ENCODE measurements at places on chromosomes 7 and 10.

- DNase-seq, result no peak
These were observed 22.2 kb downstream of the RGS10 start for GRCh38 chr10:119520283-119520682.

DNA sequence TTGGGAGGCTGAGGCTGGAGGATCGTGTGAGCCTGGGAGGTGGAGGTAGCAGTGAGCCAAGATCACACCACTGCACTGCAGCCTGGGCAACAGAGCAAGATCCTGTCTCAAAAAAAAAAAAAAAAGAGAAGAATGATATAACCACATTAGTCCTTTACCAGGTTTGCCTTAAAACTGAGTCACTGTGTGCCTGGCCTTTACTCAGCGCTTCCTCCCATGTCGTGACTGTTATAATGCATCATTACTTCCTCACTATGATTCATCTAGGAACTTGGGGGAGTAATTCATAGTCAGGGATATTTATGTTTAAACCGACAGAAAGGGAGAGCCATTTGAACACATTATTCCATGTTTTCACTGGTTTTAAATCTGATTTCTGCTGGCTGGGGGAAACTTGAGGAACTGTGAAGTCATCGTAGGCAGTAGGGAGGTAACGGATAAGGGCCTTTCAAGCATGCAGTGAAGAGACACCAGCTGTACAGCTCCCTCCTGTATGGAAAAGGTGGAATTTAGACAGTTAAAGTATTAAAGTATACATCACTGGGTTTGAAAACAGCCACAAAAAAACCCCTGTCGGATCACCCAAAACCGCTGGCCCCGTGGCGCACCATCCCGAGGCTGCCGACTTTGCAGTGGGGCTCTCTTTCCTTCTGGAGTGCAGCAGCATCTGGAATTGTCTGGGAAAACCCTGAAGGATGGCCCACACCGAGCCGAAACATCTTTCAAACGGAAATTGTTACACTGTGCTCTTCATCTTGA lies 119.8 kb downstream of the NKX6-2 start:
- DNase-seq, result no peak

GRCh38 chr7:95592570-95592969 lies 3.7 kb downstream of the PDK4 start:
- DNase-seq, result no peak

GRCh38 chr7:36651404-36651803 lies 72.9 kb downstream of the AOAH start:
- no peak for DNase-seq

DNA sequence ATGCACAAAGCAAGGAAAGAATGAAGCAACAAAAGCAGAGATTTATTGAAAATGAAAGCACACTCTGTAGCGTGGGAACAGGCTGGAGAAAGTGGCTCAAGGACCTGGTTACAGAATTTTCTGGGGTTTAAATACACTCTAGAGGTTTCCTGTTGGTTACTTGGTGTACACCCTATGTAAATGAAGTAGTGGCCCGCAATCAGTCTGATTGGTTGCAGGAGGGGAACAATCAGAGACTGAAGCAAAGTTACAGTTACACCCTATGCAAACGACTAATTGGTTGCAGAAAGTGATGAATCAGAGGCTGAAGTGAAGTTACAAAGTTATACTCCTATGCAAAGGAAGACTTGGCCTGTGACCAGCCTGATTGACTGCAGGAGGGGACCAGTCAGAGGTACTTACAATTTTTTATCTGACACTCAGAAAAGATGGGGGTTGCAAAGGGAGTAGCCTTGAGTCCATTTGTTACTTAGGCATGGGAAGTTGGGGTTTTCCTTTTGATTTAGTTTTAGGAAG lies 3.6 kb upstream of the MTPN start:
- no peak for DNase-seq

- no peak for DNase-seq
These were observed 27.1 kb upstream of the CD36 start for GRCh38 chr7:80611353-80611752.

DNA sequence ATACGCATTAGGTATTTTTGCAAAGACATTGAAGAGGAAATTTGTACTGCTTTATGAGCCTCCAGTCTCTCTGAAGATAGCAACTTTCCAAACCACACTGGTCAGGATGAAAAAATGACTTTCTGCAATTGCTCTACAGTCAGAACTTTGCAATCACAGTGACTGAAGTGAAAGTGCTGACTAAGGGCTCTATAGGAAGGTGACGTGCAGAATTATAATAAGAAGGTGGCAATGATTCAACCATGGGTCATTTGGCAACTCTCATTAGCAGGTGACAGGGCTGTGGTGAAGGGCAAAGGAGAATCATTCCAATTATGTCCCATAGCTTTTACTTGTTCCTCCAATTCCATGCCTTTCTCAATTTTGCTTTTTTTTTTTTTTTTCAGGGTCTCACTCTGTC lies 311.0 kb downstream of the ANKRD30A start:
- no peak for DNase-seq

- no peak for DNase-seq
These were observed 61.0 kb upstream of the MKI67 start for GRCh38 chr10:128186959-128187787.

- DNase-seq, result no peak
These were observed 98.7 kb downstream of the PROSER2 start for GRCh38 chr10:11921800-11922392.

DNA sequence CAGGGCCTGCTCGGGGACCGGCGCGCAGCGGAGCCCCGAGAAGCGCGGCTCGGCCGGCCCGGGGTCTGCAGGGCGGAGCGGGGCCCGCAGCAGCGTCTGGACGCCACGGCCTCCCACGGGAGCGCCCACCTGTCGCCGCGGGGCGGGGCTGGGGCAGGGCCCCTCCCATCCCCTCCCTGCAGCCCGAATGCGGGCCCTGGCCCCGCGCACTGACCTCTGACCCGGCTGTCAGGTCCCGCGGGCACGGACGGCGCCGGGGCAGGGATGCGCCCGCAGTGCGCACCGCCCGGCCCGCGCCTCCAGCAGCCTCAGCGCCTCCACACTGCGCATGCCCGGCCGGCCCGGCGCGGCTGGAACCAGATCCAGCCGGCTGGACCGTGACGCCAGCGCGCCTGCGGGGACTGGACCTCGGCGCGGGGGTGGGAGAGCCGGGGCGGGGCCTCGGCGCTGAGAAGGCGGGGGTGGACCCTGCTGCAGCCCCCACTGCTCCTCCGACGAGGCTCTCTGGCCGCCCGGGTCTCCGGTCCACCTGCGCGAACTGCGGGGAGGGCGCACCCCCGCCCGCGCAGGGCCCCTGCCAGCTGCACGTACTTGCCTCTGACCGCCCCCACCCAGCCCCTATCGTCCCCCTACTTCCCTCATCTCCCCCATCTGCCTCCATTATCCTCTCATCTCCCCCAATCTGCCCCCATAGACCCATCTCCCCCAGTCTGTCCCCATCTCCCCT lies 16.1 kb upstream of the GPR146 start:
- peak; percentile 84 for DNase-seq

- DNase-seq, result no peak
These were observed 3.7 kb downstream of the GOT1 start for GRCh38 chr10:99426689-99427088.

- DNase-seq, result peak; percentile 89
These were observed 178.3 kb downstream of the CDCA7L start for GRCh38 chr7:21767300-21767900.

DNA sequence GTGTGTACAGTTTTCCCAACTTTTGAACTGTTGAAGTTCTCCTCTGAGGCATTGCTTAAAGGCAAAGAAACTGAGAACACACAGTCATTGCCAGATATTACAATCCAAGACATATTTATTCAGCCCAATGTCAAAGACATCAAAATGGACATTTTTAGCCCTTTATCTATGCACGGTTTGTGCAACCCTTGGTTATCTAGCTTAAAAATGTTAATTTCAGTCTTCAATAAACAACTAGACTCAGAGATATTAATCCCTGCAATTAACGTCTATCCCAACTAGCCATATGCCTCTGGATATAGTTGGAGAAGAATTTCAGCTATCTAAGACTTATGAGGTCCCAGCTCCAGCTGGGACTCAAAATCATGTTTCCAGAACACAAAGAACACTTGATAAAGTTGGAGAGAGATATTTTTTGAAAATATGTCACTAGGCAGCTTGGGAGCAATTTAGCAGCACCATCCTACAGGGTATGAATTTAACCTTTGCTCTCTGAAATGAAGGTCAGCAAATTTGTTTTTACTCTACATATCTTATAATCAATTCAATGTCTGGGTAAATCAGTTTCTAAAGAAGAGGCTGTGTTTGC lies 357.0 kb downstream of the RNLS start:
- DNase-seq, result no peak

DNA sequence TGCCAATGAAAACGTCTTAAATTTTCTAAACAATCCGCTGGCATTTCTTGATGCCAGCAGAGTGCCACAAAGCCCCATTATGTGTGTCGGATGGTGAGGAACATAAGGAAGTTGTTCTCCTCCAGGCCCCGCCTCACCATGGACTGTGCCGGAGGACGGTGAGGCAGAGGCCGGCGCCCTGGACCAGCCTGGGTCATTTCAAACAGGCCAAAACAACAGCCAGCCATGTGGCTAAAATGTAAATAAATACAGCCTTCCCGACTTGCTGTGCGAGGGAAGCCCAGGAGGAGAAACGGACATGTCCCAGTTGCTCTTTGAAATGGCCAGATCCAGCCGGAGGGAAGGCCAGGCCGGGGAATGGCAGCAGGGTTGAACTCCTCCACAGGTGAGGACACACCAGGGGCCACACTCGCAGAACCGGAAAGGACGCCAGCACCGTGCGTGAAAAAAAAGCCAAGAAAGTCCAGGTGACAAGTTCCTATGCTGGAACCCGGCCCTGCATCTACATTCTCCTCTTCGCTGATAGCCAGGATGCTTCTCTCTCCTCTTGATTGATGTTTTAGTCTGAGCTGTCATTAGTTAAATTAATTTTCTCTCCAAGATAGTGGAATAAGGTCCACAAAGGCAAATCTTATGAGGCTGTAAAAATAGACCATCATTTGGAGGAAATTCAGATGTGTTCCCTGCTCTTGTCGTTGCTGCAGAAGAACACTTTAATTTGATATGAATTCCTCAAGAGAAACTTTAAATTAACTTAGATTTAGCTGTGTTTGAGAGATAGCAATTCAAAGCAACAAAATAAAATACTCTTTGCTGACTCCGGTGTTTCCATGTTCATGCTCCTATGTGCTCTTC lies 64.6 kb downstream of the EBF3 start:
- no peak for DNase-seq

DNA sequence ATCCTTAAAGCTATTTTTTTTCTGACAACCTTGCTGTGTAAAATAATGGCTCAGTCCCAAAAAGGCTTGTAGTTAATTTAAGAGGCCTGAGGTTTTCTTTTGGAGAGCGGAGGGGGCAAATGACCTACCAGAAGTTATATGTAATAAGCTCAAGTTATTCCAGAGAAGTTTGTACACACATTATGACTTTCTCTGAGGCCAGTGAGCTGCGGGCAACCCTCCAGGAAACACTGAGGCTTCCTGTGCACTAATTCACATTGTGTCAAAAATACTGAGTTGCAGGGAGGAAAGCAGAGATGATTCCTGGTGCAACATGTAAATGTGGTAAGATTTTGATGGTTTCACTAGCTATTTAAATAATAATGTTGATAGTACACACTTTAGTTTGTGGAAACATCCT lies 188.6 kb downstream of the DIP2C start:
- no peak for DNase-seq

- DNase-seq, result no peak
These were observed 59.0 kb downstream of the YKT6 start for GRCh38 chr7:44259547-44260457.

DNA sequence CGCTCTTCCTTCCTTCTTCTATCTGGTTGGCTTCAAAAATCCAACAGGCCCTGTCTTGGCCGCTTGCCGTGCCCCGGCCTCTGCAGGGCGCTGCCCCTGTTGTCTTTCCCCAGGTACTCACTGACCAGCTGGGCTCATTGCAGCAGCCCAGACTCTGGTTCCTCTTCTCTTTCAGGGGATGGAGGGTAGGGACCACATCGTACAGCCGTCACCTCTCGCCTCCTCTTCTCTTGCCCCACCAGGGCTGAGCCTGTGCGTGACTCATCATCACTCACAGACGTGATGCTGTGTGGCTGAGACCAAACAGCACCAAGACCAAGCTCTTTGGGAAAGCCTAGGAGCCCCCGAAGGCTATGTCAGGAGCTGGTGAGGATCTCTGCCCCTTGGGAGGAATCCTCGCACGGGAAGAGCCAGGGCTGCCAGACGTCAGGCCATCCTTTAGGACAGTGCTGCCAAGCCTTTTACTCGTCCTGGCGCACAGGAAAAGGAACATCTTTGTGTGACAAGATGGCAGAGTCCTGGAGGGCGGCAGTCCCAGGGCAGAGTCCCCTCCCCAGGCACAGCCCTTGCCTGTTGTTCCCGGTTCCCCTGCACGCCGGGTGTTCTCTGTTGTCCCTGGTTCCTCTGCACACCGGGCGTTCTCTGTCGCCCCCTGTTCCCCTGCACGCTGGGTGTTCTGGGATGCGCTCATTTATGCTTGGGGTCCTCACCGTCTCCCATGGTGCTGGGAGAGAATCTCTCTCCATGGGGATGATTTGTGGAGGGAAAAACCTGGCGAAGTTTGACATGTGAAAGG lies 188.5 kb upstream of the SHH start:
- no peak for DNase-seq

DNA sequence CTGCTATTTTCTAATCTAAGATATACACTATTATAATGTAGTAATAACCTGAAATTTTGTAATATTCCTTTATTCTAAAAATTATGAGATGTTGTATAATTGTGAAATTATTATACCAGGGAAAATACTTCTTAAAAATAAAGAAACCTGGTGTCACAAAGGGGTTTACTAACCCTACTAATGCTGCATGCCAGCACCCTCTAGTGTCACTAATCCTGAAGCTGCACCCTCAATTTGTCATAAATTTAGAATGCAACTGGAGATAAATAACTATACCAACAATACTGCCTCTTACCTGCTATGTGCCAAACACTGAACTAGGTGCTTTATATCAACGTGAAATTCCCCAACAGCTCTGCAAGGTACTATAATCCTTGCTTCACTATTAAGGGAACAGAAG lies 30.8 kb downstream of the TM9SF3 start:
- no peak for DNase-seq

- no peak for DNase-seq
These were observed 24.7 kb downstream of the LSMEM1 start for GRCh38 chr7:112505495-112505894.

DNA sequence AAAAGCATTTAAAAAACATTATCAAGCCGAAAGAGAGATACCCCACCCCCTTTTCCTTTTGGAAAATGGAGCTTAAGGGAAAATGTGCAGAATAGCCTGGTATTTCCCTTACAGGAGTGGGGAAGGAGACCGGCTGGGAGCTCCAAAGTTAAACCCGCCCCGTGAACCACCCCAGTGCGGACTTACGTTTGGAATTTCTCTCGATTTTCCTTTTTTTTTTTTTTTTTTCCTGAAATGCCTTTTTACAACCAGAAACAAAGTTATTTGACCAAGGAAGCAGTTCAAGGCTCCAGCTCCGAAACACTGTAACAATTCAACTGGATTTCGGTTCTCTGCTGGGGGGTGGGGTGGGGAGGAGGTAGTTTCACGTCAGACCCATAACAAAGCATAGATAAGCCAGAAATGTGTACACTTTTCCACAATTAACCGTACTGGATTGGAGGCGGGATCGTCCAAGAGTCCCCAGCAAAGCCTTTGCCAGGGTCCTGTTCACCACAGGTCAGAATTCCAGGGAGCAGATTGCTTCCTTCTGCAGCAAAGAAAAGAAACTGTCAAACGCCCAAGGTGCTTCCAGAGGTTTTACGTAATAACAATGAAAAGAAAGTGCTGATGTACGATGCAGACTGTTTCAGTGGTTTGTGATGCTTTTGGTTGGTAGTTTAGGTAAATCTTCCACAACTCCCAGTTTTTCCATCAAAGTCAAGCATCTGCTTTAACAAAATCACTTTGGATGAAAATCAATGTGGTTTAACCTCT lies 6.7 kb downstream of the SKIDA1 start:
- peak; percentile 25 for DNase-seq

GRCh38 chr7:30665043-30665442 lies 17.2 kb downstream of the CRHR2 start:
- DNase-seq, result no peak

Data from SHP77 treated with DMSO at 0.1 percent for 48 hours (cell line).